Fibroblast of the aortic adventitia (primary cell): ENCODE measurements at places on chromosomes 7 and 10. TPM values are rescaled to one million over a fixed set of nuclear protein-coding genes. Genes with fewer than 3 reads are reported as not detected.

DNA sequence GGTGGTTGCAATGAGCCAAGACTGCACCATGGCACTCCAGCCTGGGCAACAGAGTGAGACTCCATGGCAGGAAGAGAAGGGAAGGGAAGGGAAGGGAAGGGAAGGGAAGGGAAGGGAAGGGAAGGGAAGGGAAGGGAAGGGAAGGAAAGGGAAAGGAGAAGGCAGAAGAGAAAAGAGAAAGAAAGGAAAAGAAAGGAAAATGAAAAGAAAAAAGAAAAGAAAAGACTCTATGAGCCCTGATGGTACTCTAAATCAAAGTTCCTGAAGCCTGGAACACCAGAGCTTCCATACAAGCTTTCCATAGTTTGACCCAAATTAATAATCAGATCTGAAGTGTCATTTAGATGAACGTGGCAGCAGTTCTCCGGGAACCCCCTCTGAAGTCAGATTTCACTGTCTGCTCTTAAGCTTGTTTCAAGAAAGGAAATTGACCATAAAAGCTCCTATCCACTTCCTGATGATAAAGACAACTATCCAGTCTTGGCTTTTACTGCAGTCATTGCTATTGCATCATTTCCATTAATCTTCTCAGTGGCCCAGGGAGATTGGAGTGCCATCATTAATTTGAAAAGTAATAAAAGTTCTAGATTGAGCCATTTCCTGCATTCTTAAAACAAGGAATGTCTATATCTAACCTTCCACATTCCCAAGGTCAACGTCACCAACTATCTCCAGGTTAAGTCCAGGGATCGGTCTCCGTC is 44.2 kb upstream of the FRMD4A start:
- DNase-seq = peak; percentile 42

DNA sequence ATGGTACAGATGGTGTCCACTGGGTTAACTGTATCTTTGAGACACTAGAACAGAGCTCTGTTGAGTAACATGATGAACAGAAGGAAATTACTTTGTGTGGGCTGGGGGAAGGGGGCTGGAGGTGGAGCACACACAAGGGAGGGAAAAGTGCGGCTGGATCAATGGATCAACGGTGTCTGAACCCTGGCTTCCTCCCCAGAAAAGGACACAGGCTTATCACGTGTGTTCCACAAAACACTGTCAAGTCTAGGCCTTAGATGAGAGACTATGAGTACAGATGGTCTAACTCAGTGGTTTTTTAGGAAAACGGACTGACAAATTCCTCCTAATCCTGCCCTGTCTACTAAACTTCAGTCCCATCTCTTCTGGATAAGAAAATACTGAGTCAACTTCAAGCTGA is 27.8 kb downstream of the HSPB1 start:
- no peak for DNase-seq

The NXPH1 gene
- total RNA-seq = not detected in 2 replicates

- DNase-seq = peak; percentile 58
Observed at GRCh38 chr7:17524746-17525145, 226.3 kb downstream of the AHR start.

DNA sequence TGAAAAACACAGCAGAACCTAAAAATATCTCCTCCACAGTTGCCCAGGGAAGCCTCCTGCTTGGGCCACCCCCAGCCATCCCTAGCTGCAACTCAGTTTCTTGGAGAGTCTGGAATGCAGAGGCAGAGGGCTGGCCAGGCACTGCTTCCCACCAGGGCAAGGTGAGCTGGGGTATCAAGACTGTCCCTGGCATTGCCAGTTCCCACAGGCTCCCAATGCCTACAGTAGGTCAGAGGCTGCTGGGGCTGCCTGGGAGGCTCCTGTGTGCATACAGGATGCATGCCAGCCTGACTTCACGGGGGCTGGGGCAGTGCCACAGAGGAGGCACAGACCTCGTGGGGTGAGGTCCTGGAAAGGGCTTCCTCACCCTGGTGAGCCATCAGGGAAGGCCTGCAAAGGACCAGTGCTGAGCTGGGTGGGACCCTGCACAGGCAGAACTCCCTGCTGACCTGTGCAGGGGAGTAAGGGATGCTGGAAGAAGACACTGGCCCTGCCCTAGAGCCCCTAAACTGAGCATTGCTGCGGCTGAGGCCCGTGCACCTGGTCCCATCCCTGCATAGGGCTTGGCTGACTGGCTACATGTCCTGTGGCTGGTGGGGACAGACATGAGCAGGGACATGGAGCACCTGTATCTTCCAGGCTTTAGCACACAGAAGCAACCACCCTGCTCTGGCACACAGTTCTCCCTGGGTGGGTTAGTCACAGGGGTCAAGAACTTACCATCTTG is 121.9 kb upstream of the RET start:
- no peak for DNase-seq

GRCh38 chr7:89772276-89772675 is 382.0 kb upstream of the STEAP1 start:
- no peak for DNase-seq

DNA sequence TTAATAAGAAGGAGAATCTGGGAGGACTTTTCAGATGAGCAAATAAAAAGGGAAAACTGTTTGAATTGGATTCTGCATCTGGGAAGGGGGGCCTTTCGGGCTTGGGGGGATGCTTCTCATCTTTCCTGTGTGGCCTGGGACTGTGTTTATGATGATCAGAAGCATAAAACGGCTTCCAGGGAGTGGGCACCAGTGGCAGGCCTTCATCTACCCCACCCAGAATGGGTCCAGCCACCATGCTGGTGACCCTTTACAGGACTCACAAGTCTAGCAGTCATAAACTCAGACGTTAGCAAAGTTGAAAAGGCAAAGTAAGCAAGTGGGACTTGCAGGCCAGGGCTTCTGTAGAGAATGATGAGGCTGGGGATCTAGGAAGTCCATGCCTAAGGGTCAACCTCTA is 198.3 kb upstream of the ZMIZ1 start:
- no peak for DNase-seq

GRCh38 chr7:28815928-28816373 is 142.2 kb downstream of the TRIL start:
- no peak for DNase-seq

The WDR86 gene
- 0.45 and 17.7 TPM in 2 replicates for total RNA-seq

DNA sequence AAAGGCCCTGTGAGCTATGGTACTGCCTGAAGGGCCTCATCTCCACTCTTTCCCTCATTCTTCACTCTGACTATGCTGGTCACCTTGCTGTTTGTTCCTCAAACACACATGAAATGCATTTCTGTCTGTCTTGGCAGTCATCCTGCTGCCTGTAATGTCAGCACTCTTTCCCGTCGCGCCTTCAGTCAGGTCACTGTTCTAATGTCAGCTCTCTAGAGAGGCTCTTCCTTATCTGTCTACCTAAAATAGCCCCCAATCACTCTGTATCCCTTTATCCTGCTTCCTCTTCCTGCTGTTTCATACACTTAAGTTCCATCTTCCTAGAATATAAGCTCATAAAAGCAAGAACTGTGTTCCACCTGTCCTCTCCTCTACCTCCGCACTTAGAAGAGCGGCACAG is 215.5 kb downstream of the ZNF33B start:
- DNase-seq = no peak

The FAM25G gene
- not detected in 2 replicates for total RNA-seq

GRCh38 chr7:150941351-150942000 is 36.6 kb downstream of the KCNH2 start:
- no peak for DNase-seq

DNA sequence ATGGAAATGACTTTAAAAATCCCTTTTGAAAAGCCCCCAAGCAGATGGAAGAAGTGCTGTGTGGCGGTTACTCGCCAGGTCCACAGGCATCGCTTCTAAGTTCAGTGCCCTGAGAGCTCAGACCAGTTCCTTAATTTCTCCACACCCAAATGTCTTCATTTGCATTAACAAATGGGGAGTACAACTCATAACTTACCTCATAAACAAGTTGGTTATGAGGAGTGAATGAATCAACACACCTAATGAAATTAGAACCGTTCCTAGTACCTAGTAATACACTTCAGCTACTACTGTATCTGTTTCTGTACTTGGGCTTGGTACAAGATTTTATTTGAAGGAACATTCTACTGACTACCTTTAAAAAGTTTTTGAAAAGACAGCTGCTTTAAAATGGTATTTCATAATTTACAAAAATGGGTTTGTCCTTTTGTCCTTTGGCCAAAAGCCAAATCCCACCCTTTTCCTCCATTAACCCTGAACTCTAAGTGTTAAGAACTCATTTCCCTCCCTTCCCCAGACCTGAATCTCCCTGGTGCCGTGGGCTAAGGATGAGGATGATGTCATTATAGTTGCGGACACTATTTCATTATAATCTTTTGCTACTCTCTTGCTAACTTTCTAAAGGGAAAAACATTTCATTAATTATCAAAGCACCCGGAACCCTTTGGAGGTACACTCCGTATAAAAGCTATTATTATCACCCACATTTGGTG is 221.5 kb upstream of the CELF2 start:
- peak; percentile 71 for DNase-seq

GRCh38 chr7:79668292-79668691 is 214.8 kb upstream of the MAGI2 start:
- DNase-seq = peak; percentile 56
